Stimulated activated CD4-positive, alpha-beta T cell treated with anti-CD3 and anti-CD28 coated beads, TNF-alpha, amount 100 ng/mL, for 48 hours (primary cell): ENCODE measurements at places on chromosomes 5 and 9.

DNA sequence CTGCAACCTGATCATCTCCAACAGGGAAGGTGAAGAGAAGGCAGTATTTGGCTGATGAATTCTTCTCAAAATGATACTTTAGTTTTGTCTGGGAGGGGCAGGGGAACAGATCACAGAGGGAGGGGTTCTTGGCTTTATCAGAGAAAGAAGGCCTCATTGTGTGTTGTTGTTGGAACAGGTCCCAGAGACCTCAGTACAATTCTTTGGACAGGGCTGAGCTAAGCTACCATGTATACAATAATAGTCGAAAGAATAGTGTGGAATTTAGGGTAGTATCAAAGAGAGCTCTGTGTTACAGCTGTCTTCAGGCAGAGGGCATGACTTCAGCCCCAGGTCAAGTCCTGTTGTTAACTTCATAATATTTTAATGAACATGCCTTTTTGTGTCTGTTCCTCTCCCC is 39.9 kb downstream of the ARHGAP26 start:
- DNase-seq: no peak

GRCh38 chr5:33809936-33810335 is 81.9 kb downstream of the ADAMTS12 start:
- DNase-seq: no peak

DNA sequence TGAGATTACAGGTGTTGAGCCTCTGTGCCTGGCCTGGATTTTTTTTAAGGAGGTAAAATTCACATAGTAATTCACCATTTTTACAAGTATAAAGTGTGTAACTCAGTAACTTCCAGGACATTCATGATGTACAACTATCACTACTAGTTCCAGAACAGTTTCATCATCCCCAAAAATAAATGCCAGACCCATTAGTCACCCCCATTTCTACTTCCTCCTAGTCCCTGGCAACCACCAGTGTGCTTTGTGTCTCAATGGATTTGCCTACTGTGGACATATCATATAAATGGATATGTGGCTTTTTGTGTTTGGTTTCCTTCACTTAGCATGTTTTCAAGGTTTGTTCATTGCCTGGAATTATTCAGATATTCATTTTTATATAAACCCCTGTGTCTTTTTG is 72.5 kb upstream of the PANK3 start:
- no peak for DNase-seq

GRCh38 chr5:154714266-154714986 is 40.8 kb upstream of the LARP1 start:
- no peak for DNase-seq

- no peak for DNase-seq
Measured at GRCh38 chr5:179137016-179137642, 77.0 kb downstream of the ZNF354C start.

- no peak for DNase-seq
Measured at GRCh38 chr9:134333234-134333873, 7.1 kb downstream of the RXRA start.

DNA sequence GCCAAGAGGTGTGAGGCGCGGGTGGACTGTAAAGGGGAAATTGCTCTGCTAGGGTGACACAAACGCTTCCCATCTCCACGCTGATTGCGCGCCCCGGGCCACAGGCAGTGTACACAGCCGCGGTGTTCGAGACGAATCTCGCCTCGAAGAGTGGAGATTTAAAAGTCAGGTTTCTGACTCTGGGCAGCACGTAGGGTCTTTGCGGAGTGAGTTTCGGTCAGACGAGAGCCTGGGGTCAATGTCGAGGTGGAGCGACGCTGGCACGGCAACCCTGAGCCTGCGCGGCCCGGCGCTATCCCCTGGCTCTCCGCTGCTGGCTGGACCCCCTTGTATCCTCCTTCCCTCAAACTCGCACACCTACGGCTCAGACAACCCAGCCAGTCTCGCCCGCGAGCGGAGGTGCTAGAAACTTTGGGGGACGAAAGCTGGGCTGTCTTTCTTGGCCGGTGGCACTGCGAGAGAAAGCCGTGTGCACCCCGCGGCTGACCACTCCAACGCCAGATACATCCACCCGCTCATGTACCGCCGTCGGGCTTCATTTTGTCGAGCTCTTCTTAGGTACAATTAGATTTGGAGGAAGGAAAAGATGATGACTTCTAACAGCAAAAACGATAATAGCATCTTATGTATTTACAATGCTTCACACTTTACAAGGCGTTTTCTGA is 5.4 kb upstream of the FOXB2 start:
- DNase-seq: no peak

DNA sequence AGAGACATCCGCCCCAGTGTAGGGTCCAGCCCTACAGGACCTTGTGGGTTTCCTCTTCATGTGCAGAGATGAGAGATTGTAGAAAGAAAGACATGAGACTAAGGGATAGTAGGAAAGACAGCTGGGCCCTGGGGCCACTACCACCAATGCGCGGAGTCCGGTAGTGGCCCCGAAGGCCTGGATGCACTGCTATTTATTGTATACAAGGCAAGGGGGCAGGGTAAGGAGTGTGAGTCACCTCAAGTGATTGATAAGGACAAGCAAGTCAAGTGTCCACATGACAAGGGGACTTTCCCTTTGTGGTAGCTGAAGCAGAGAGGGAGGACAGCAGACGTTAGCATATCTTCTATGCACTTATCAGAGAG is 6.2 kb upstream of the TMEM141 start:
- DNase-seq: no peak

DNA sequence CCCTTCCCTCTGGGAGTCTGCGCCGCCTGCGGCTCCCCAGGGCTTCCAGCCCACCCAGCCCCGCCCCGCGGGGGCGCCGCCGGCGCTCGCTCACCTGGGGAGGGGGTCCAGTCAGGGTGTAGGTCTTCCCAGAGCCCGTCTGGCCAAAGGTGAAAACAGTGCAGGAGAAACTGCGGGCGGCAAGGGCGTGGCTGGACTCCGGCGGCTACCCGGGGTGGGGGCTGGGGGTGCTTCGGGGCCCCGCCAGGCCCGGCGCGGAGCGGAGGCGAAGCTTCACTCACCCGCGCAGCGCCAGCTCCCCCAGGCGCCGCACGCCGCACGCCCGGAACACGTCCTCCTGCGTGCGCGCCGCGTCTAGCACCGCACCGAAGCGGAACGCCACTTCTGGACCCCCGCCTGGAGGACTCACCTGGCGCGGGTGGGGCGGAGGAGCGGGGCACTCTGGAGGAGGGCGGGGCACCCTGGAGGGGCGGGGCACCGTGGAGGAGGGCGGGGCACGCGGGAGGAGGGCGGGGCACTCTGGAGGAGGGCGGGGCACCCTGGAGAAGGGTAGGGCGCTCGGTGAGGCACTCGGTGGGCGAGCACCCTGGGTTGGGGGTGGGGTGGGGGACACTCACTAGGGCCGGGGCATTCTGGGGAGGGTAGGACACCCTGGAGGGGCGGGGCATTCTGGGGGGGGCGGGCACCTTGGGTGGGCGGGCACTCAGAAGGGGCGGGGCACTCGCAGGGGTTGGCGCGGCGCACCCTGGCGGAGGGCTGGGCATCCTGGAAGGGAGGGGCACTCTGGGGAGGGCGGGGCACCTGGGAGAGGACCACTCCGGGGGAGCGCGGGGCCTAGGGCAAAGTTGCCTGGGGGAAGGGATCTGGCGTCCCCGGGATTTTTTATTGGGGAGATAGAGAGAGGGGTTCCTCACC is 814 bp downstream of the KIF12 start:
- no peak for DNase-seq

DNA sequence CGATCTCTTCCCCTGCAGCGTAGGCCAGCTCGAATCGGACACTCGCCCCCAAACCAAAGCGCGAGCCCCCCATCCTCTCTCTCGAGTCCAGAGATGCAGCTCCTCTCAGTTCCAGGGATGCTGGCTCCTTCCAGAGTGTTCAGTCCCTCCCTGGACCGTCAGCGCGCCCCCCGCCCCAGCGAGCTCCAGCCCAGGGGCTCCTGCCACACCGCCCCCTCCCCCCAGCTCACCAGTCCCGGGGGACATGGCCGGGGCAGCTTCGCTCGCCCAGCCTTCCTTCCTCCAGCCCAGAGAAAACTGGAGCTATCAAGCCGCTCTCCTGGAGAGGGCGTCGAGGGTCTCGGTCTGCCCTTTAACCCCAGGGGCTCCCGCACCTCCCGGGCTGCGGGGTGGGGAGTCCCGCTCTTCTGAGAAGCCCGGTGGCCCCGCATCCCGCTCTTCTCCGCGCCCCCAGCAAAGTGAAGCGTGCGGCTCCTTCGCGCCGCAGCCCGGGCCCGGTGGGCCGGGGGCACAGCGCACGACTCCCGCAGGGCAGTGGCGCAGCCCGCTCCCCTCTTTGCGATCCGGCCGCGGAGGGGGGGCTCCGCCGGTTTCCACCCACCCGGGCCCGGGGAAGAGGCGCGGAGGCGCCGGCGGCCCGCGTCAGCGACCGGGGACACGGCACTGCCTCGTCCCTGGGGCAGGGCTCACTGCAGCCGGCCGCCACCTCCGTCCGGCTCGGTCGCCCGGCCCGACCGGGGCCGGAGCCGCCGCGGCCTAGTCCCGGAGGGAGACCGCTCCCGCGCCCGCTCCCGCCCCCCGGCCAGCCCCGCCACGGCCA is 587 bp downstream of the MIER3 start:
- DNase-seq: no peak

DNA sequence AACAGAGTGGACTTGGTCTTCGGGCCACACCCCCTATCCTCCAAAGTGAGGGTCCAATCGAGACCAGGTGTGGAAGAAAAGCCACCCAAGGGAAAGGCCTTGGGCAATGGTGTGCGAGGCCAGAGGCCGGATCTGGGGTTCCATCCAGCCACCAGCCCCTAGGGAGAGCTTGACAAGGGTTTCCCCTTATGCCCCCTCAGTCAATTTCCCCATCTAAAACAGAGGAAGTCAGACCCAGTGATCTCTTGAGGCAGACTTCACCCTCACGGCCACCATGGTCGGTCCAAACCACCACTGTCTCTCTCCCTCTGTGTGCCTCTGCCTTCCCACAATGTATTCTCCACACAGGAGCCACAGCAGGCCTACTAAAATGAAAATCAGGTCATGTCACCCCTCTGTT is 82.9 kb downstream of the C5orf15 start:
- no peak for DNase-seq

- DNase-seq: no peak
Measured at GRCh38 chr5:83632874-83633273, 87.8 kb downstream of the HAPLN1 start.
